ENCODE measurements at places on chromosomes 6 and 20. TPM values are rescaled to one million over a fixed set of nuclear protein-coding genes. Genes with fewer than 3 reads are reported as not detected.

The VAPB gene
- 30.3 TPM for total RNA-seq

DNA sequence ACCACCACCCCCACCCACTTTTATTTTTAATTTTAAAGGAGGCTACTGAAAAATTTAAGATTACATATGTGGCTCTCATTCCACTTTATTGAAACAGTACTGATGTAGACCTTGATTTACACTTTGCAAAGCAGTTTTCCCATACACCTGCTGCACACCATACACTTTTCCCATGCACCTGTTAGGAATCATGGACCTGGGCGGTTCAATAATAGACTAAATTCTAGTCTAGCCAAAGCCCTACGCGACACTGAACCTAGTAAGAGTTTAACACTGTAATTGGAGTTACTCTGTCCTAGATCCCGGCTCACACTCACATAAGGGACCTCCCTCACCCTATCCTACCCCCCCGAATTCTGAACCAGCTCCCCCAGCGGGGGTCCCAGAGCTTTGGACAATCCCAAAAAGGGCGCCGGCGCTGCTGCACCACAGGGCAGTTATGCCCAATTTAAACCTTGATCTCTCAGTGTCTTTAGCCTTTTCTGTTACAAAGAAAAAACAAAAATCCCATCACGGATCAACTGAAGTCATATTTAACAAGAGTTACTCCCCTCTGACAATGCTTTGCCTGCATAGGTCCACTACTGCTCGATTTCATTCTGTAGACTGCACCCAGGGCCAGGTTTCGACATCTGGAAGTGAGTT lies 2.4 kb upstream of the GCLC start:
- DNase-seq: no peak

The ZNF165 gene
- 0.24 TPM for total RNA-seq

GRCh38 chr6:33613795-33614168 lies 7.3 kb upstream of the ITPR3 start:
- DNase-seq: no peak

GRCh38 chr6:63904650-63905248 lies 269.1 kb downstream of the PHF3 start:
- DNase-seq: no peak

DNA sequence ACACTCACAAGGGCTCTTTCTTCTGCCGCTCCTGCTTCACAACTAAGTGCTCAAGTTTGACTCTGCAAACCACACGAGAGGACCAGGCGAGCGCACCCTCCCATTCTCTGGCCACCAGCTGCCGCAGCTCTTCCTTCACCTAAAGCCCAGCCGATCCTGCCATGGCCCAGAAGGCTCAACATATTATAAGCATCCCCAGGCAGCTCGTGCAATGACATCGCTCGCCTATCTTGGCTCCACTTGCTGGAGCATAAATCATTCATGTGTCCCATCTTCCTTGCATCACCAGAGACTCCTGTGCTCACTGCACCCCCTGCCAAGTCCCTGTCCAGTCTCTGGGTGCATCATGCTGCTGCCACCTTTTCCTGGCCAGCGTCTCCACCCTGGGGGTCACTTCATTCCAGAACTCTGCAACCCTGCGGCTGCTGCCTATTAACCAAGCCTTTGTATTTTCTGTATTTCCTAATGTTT lies 59.0 kb downstream of the PSMG4 start:
- no peak for DNase-seq

The HLA-DQB2 gene
- total RNA-seq: not detected

- DNase-seq: no peak
Observed at GRCh38 chr6:15443119-15443830, 197.4 kb downstream of the JARID2 start.

DNA sequence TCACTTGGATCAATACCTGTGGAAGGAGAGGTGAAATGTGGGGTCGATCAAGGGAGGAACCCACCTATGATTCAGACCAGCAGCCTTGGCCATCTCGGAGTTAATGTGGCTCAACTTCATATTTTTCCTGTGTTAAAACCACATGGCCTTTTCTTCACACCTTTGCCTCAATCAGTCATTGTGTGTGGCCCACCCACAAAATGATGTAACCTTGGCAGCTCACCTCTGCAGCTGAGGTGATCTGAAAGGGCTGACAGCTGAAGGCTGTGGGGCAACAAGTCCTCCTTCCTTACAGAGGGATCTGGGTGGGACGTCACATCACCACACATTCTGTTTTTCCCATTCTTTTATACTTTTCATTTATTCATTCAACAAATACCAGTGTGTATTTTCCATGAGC lies 357.1 kb upstream of the HSF2 start:
- no peak for DNase-seq

GRCh38 chr6:125188594-125189203 lies 35.1 kb downstream of the TPD52L1 start:
- no peak for DNase-seq

DNA sequence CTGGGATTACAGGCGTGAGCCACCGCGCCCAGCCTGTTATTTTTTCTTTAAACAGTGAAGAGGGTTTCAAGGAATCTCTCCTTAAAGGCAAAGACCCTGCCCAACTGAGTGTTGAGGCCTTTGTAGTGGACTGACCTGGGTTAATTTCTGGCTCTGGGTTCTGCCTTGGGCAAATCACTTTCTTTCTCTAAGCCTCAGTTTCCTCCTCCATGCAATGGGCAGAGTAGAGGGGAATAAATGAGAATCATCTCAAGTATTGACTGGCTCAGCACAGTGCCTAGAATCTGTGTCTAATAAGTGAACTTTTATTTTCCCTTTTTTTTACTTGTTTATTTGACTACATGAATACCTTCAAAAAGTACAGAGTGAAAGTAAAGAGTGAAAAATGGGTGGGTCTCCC lies 31.0 kb upstream of the SLC9A8 start:
- DNase-seq: no peak

GRCh38 chr6:106529438-106529837 lies 99.9 kb downstream of the RTN4IP1 start:
- DNase-seq: no peak

DNA sequence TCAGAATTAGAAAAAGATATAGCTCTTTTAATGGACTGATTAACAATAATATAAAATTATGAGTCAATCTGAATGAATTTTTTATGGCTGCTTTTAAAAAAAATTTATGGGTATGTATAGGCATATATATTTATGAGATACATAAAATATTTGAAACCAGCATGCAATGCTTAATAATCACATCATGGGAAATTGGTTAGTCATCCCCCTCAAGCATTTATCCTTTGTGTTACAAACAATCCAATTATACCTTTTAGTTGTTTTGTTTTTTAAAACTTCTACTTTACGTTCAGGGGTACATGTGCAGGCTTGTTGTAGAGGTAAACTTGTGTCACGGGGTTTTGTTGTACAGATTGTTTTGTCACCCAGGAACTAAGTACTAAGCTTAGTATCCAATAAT lies 63.4 kb upstream of the HMGCLL1 start:
- DNase-seq: no peak

- no peak for DNase-seq
Observed at GRCh38 chr20:5719861-5720403, 30.3 kb upstream of the SHLD1 start.

GRCh38 chr20:36540551-36541211 lies 638 bp upstream of the MYL9 start:
- no peak for DNase-seq

GRCh38 chr20:39152126-39152525 lies 190.0 kb downstream of the DHX35 start:
- no peak for DNase-seq

The ENPP4 gene
- total RNA-seq: 8.2 TPM

GRCh38 chr6:11702500-11703130 lies 76.0 kb downstream of the ADTRP start:
- no peak for DNase-seq

- no peak for DNase-seq
Observed at GRCh38 chr20:24321973-24322372, 147.5 kb upstream of the SYNDIG1 start.

GRCh38 chr6:83466328-83466727 lies 35.5 kb upstream of the ME1 start:
- no peak for DNase-seq

GRCh38 chr6:157471077-157471686 lies 90.2 kb downstream of the ZDHHC14 start:
- no peak for DNase-seq

DNA sequence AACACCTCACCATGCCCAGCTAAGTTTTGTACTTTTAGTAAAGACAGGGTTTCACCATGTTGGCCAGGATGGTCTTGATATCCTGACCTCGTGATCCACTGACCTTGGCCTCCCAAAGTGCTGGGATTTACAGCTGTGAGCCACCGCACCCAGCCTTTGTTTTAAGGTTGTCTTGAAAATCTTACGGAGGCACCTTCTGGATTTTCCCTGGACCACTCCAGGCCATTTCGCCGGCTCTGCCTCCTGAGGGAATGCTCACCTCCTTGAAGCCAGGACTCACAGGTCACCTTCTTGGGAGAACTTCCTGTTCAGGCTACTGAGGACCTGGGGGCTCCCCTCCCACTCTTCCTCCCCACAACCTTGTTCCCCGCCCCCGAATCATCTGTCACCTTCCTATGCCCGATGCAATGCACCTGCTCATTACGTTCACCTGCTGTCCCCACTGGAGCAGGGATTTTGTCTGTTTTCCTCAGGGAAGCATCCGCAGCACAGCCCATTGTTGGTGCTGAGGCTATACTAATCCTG lies 19.4 kb upstream of the RAET1L start:
- no peak for DNase-seq
